ENCODE measurements at places on chromosomes 2 and 18.

DNA sequence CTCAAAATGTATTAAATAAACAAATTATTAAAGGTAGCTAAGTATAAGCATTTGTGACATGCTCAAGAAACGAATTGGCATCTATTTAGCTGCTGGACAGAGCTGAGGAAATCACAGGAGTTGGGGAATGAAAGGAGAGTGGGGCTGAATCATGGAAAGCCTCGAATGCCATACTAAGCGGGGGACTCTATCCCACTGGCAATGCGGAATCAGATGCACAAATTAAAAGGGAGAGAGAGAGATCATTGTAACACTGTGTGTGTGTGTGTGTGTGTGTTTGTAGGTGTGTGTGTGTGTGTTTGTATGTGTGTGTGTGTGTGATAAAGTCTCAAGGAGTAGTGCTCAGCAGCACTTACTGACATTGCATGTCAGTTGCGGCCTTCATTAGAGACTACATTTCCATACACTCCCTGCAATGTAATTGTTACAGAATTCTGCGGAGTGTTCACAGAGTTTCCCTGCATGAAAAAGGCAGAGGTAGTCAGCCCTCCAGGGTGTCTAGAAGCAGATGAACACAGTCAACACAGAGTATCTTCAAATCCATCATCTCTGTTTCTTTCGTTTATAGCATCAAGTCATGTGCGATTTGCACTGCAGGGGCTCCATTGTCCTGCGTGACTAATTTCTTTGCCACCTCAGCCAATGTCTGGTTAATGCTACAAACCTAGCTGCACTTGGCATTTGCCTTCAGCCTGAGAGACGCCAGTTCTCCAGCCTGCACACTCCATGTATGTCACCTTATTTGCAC, 111.7 kb upstream of the CYRIA start:
- DNase-seq: no peak

- DNase-seq: no peak
Measured at GRCh38 chr18:58535340-58536201, 93.3 kb downstream of the ALPK2 start.

DNA sequence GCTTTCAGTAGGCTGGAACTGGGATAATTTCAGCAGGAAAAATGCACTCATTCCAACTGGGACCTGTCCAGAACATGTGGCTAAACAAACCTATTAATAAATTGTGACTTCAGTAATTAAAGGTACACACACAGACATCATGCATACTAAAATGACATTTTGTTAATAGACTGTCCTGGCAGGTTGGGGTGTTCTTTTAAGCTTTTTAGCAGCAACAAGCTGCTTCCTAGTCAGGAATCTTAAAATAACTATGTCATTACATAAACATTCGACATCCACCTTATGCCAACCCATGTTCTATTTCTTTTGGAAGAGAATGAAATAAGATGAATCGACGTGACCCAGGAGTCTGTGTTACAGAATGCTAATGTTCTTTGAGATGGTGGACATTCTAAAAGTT, 435.7 kb downstream of the TXNL1 start:
- no peak for DNase-seq

- DNase-seq: no peak
Measured at GRCh38 chr18:28512357-28512756, 335.4 kb upstream of the CDH2 start.

GRCh38 chr18:22731398-22731797, 201.7 kb upstream of the RBBP8 start:
- DNase-seq: no peak

GRCh38 chr2:28768422-28768821, 16.8 kb downstream of the PPP1CB start:
- no peak for DNase-seq

- no peak for DNase-seq
Measured at GRCh38 chr18:45175511-45175910, 439.8 kb upstream of the SLC14A2 start.

DNA sequence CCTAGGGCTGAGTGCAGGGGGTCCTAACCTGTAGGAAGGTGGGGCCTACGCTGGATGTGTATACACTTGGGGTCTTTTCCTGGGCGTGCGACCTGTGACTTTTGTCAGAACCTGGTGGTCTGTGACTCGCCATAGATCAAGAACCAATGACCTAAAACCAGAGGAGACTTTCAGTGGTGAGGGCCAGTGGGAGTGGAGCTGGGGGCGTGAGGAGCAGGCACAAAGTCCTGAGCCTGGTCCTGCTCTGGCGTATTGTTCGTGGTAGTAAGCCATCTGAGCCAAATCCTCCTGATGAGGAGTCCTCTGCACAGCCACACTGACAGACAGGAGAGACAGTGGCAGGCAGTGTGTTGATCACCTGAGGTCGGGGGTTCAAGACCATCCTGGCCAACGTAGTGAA, 8.9 kb downstream of the INPP4A start:
- DNase-seq: no peak

GRCh38 chr2:73947412-73948018, 20.8 kb downstream of the DGUOK start:
- no peak for DNase-seq

GRCh38 chr2:159088906-159089305, 120.5 kb downstream of the TANC1 start:
- no peak for DNase-seq

- no peak for DNase-seq
Measured at GRCh38 chr2:161067846-161068350, 92.3 kb upstream of the TANK start.

- no peak for DNase-seq
Measured at GRCh38 chr2:207869784-207870778, 100.4 kb upstream of the FZD5 start.

DNA sequence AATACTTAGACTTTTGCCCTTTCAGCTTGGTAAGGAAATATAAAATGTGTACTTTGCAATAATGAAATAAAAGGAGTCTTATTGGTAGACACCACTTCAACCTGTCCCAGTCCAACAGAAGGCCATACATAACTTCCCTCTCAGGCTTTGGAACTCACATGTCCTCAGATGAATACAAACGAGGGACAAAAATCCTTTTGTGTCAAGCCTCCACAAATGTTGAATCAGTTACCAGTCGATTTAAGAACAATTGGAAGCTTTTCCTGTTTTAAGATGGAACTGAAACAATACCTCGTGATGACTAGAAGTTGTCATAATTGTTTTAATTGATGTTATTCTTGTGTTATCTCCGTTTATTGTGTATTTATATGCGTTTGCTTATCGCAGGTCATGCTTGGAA, 385.1 kb upstream of the POU3F3 start:
- DNase-seq: no peak
